ENCODE measurements at places on chromosomes 2 and 18.

DNA sequence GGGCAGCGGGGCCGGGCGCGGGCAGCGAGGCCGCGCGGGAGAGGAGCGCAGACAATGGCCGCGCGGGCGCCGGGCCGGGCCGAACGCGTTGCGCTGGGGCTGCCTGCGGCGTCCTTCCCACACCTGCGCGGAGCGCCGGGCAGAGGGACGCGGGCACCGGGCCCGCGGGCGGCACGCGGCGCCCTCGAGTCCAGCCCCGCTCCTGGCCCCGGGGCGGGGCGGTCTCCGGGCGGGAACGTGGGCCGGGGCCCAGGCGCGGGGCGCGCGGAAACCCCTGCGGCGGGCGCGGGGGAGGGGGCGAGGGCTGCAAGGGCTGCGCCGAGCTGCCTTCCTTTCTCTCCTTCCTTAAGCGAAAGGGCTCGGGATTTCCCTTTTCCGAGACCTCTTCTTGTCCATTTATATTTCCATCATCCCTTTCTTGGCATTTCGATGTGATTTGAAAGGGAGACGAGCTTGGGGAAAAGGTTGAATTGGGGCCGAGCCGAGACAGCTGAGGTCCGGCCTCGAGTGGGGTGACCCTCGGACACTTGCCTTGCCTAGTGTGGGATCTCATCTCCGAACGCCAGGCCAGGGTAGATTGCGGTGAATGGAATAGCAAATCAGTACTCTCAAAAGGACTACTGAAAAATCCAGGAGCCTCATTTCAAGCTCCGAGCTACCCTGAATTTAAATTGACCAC lies 676 bp downstream of the KLHL23 start:
- no peak for DNase-seq

DNA sequence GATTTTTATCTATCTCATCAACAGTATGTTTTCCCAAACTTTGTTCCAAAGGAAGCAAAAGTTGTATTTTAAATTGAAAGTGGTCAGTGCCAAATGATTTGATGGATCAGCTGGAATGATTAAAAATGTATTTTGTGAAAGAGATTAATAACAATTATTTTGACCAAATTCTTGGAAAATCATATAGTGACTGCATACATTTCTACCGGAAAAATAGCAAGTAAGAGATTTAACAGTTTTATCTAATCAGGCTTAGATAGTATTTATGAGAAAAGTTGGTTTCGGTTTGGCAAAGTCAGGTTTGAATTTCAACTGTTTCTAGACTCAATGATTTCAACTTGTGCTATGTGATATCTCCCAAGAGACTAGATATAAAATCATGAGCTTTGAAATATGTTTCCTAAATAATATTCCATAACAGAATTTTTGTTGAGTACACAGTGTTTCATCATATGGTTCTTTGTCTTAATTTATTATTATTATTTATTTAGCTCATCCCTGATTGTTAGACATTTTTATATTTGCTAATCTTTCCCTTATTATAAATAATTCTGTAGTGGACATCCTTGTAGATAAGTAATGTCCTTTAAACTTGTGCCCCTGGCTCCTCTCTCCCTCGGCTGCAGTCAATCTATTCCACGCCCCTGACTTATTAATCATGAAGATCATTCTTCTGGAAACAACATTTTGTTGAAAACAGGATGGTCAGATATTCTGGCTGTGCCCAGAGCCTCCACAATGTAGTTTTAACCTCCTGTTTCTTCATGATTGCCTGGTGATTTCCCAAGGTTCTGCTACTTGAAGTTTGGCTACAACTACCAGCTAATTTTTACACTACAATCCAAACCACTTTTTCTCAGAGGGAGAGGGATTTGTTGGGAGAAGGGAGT lies 520.7 kb upstream of the TCF4 start:
- DNase-seq, result no peak

DNA sequence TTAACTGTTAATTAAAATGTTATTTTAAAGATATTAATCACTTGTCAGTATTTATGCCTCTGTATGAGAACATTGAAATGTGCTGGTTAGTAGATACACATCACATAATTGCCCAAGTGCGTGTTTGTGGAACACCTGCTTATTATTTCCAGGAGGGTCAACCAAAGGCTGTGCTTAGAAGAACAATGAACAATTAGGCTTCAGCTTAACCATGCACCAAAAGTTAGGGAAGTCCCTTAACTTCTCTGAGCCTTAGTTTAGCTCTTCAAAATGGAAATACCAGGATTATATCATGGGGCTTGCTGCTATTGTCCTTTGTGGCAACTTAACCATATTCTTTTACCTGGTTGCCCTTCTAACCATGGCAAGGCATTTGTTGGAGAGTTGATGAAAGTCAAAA lies 43.0 kb upstream of the PLA2R1 start:
- DNase-seq, result no peak

- DNase-seq, result no peak
Measured at GRCh38 chr18:9123520-9123919, 13.1 kb upstream of the ANKRD12 start.

GRCh38 chr2:198692907-198693510 lies 764.7 kb downstream of the SATB2 start:
- DNase-seq, result no peak

Measured in stimulated activated naive CD4-positive, alpha-beta T cell (primary cell).